ENCODE measurements at places on chromosomes 5 and 9.
A peak's percentile ranks its signal among the peaks of the same experiment; 100 is the strongest.

DNA sequence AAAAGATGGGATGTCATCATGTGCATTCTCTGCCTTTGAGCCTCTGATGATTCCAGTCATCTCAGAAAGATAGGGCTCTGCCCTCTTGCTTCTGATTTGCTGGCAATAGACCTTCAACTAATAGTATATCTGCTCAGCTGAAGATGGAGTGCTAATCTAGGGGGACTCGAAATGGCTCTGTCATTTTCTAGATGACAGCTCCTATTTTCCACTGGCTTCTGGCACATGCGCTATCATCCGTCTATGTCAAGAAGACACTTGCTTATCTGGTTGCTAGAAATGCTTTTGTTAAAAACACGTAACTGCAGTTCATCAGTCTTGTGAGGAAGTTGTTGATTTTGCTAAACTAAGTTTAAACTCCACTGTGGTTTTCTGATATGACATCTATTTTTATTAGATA lies 265.5 kb upstream of the ZNF608 start:
- DNase-seq: no peak

GRCh38 chr5:100550531-100551051 lies 15.4 kb downstream of the FAM174A start:
- DNase-seq: no peak

- no peak for DNase-seq
Observed at GRCh38 chr5:104598285-104598684, 1035.7 kb upstream of the NUDT12 start.

- DNase-seq: no peak
Observed at GRCh38 chr5:7714697-7715096, 136.2 kb downstream of the CFAP90 start.

DNA sequence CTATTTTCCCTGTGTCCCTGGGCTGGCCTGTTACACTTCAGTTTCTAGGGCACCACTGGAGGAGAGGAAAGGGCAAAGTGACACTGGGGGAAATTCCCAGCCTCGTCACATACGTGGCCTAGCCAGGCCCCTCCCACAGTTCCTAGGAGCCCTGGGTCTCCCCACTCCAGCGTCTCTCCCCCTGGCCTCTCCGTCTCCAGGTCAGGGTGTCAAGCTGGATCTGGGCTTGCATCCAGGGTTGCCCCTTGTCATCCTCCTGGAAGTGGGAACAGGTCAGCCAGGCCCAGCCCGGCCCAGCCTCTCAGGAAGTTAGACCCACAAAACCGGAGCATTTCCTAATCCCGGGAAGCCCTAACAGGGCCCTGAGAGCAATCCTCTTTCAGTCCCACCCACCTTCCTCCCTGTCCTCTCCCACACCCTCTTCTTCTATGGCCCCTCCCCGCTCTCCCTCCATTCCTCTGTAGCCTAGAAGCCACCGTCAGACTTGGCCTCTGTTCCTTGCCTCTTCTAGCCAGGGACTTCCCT lies 4.7 kb upstream of the TNIP1 start:
- no peak for DNase-seq

- DNase-seq: peak; percentile 75
Observed at GRCh38 chr5:141605523-141606277, 13.1 kb downstream of the DIAPH1 start.

GRCh38 chr5:176578391-176578808 lies 29.3 kb downstream of the CDHR2 start:
- DNase-seq: no peak

DNA sequence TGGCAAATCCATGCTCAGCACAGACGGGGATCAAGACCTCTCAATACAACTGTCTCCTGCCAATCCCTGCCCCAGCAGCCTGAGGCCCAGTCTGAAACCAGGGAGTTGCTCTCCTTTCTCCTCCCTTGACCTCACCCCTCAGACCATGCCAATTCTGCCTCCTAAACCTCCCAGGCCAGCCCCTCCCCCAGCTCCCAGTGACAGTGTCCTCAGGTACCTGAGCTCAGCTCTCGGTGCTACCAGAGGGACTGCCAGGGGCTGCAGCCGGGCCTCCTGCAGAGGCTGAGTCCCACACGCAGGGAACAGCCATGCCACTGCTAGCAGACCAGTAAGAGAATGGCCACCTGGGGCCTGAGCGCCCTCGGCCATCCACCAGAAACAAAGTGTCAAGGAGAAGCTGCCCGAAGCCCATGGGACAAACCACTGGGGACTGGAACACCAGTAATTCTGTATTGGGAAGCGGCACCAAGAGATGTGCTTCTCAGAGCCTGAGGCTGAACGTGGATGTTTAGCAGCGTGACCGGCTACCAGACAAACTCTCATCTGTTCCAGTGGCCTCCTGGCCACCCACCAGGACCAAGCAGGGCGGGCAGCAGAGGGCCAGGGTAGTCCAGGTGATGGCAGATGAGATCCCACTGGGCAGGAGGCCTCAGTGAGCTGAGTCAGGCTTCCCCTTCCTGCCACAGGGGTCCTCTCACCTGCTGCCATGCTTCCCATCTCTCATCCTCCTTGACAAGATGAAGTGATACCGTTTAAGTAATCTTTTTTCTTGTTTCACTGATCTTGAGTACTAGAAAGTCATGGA lies 557 bp upstream of the IL3 start:
- DNase-seq: peak; percentile 0

DNA sequence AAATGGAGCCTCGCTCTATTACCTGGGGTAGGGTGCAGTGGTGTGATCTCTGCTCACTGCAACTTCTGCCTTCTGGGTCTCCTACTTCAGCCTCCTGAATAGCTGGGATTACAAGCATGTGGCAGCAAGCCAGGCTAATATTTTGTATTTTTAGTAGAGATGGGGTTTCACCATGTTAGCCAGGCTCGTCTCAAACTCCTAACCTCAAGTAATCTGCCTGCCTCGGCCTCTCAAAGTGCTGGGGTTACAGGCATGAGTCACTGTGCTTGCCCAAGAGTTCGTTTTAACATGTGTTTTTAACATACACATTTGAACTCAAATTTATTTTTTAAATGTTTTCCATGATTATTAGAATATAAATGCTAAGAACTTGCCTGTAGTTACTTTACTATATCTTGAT lies 34.2 kb downstream of the MARCHF6 start:
- DNase-seq: no peak

- DNase-seq: no peak
Observed at GRCh38 chr9:98306384-98307145, 51.1 kb upstream of the TBC1D2 start.

GRCh38 chr5:169648725-169649310 lies 11.7 kb downstream of the DOCK2 start:
- no peak for DNase-seq
